ENCODE measurements at places on chromosomes 4 and X.

GRCh38 chr4:29372971-29373370 lies 1347.2 kb upstream of the PCDH7 start:
- no peak for DNase-seq

DNA sequence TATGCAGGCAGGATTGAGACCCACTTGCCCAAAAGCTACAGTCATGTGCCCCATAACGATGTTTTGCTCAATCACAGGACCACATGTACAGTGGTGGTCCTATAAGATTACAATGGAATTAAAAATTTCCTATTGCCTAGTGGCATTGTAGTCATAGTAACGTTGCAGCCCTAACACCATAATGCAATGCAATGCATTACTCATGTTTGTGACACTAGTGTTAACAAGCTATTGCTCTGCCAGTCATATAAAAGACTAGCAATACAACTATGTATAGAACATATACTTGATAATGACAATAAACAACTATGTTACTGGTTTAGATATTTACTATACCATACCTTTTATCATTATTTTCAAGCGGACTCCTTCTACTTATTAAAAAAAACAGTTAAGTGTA lies 50.6 kb downstream of the VGLL1 start:
- no peak for DNase-seq

GRCh38 chrX:72081605-72082320 lies 50.0 kb downstream of the RTL5 start:
- DNase-seq: no peak

GRCh38 chr4:137946453-137947174 lies 295.5 kb downstream of the SLC7A11 start:
- no peak for DNase-seq

DNA sequence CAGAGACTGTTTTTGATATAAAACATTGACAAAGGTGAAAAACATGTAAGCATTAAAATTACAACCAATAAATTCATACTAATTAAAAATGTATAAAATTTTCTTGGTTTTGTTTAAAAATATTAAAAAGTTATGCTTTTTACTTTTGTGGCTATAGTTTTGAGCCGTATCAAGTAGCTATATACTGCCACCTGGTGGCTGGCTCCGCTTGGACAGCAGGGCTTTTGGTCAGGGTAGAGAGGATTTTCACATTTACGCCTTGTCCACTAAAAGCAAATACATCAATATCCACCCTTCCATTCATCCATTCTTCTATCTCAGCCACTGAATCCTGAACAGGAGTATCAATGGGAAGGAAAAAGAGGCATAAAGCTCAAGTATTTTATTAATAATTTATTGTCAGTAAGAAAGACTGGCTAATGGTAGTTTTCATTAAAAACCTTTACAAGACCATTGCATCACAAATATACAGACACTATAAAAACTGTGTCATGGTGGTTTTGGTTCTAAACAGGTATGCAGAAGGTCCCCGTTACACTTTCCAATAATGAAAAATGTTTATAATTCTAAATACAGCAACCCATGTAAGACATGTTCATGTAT lies 32.1 kb upstream of the MTNR1A start:
- peak; percentile 49 for DNase-seq

DNA sequence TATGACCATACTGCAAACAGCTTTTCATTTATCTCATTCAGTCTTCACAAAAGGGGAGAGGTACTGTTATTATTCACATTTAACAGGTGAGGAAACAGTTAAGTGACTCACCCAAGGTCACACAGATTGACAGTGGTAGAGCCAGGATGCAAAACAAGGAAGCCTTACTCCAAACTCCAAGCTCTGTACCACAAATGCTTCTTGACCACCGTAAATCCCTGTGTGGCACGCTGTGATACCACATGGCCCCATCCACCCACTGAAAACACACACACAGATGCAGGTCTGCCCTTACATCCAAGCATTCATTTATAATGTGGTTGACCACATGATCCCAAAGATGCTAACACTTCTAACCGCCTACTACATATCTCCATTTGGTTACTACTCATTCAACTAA lies 129.5 kb downstream of the TSPAN5 start:
- no peak for DNase-seq

DNA sequence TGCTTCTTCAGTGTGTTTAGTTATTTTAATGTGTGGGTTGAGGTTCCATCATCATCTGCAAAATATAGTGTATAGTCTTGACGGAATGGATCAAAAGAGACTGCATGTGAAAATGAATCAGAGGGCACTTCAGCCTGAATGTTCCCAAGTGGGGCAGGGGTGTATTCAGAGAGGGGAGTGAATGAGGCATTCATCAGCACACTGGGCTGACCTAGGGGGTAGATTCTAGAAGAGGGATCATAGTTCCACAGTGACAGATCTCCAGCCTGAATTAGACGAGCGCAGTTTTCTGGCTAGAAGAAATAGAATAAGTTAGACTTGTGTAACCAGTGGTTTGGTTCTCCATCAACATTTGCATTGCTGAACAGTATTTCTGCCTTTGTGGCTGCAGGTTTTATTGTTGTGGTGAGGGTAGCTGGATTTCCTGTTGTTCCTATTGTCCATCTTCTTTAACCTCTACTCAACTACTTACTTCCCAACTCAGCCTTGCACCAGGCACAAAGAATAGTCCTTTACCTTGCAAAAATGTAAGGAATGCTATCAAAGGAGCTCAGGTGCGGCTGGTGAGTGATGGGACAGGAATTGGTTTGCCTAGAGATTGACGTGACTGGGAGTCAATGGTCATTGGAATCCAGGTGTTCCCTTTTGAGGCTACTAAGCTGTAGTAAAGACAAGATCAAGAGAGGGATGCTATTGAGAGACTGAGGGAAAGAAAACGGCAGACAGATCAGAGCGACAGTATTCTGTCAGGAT lies 50.9 kb downstream of the NAP1L5 start:
- DNase-seq: no peak

DNA sequence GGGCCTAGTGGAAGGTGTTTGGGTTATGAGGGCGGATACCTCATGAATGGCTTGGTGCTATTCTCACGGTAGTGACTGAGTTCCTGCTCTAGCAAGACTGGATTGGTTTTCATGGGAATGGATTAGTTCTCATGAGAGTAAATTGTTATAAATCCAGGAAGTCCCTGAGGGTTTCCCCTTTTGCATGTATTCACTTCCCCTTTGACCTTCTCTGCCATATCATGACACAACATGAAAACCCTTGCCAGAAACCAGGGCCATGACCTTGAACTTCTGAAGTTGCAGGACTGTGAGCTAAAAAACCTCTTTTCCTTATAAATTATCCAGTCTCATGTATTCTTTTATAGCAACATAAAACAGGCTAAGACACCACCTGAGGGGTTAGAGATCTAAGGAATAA lies 529.7 kb upstream of the RPS6KA3 start:
- no peak for DNase-seq

DNA sequence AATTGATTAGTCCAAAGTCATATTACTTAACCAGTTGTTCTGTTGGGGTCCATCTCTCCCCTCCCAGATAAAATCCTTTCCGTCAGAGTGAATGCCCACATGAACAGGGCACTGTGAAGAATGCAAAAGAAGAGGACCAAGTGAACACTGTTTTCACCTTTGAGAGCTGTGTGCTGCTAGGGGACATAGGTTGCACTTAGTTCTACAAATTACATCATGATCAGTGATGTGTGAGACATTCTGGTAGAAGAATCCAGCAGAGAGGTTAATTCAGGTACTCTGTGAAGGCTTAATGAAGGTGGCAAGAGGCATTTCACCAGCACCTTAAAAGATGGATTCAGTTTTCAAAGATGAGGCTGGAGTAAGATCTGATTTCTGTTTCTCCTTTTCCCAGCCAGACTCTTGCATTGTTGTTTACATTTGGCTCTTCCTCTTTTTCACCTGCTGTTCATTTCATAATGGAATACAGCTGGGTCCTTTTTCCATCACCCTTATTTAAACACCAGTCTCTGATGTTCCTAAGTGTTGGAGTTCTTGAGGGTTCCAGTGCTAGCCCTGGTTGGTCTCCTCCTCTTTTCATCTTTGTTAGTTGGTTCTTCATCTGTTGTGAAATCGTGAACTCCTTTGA lies 10.9 kb downstream of the GAB1 start:
- DNase-seq: no peak

DNA sequence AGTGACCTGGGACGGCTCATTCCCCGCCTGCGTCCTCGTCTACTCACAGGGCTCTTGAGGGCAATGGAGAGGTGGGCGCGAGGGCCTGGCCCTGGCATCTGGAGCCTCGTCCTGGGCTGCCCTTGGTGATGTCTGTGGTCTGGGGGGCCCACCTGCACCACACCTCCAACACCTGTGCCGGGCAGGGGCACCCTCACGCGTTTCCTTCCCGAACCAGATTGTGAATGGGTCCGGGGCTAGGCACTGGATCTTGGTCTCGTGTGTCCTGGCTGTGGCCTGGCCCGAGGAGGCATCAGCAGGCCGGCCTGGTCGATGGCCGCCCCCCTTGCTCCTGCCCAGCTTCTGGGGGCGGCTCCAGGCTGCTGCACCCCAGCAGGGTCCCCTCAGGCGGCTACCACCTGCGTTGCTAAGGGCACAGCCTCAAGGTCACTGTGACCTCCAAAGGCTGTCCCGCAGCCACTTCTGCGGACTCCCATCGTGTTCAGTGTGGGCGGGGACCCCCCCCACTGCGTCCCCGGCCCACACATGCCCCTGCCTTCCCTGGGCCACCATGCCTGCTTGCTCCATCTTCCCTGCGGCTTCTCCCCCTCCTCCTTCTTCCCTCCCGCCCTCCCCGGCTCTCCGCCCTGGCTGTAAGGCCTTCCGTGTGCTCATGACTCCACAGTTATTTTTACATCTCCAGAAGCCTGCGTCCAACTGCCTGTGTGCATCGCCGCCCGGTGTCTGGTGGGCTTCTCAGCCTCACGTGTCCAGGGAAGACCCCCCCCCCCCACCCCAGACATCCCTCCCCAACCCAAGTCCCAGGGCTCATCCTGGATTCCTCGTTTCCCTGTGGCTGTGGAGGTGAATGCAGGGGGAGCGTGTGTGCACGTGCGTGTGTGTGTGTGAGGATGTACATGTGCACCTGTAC lies 3.8 kb downstream of the DOK7 start:
- DNase-seq: no peak

GRCh38 chr4:40292313-40292759 lies 42.8 kb upstream of the CHRNA9 start:
- no peak for DNase-seq

GRCh38 chr4:60296386-60296785 lies 903.7 kb upstream of the ADGRL3 start:
- no peak for DNase-seq

- no peak for DNase-seq
These were observed 217.5 kb downstream of the BANK1 start for GRCh38 chr4:102007959-102008425.

DNA sequence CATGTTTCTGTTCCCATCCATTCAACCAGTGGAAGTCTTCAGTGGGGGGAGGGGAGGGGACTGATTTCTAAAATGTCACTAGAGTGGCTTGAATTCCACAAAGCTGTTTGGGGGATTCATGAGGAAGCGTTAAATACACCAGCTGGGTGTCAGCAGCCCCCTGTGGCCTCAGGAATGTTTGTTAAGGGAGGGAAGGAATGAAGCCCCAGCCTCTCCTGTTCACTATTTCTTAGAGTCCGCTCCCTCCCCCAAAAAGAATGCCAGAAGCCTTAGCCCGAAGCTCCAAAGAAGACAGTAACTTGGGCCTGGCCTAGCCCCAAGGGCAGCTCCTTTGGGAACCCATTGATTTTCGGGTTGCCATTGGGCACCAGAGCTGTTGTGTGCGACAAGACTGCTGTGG lies 3.3 kb downstream of the SHROOM2 start:
- DNase-seq: no peak

DNA sequence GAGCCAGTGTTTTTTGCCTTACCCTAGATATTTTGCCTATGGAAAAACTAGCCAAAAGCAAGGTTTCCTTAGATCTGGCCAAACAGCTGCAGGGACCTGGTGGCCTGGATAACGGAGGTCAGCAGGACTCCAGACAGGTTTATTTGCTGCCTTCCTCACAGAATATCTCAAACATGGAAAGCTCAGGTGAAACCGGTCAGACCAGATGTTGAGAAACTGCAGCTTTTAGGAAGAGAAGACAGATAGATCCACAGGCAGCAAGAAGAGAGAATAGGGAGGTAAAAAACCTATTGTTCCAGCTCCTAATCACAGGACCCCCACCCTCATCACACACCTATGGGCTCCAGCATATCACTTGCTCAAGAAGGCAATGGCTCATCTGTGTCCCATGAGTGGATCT lies 16.2 kb downstream of the SLC16A2 start:
- DNase-seq: no peak

- DNase-seq: no peak
These were observed 5.0 kb upstream of the RNF175 start for GRCh38 chr4:153764601-153765368.

GRCh38 chrX:119887721-119888425 lies 7.8 kb upstream of the AKAP14 start:
- peak; percentile 45 for DNase-seq

DNA sequence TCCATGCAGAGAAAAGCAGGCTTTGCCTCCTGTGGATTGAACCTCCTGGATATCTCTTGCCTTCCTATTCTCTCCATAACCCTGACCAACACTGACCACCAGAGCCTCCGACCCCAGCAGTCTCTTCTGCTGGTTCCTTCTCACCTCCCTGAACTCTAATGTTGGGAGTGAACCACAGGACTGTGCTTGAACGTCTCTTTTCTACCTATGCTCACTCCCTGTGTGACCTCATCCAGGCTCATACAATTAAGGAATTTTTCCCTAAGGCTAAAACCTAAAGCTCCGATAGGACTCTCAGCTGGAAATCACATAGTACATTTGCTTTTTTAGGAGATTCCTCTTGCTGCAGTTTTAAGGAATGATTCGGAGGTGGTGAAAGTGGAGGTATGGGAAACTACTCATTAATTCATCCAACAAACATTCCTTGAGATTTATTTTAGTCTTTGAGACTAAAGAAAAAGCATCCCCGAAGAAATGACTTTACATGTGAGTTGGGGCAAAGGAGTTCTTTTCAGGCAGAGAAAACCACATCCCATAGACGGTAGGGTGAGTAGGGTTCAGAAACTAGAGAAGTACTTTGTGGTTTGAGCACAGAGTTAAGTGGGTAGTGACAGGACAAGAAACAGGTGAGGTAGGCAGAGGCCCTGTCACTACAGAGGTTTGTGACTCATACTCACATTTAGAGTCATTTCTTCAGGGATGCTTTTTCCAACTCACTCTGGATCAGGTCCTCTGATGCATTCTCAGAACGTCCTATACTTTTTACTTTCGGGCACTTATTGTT lies 30.8 kb downstream of the NDNF start:
- peak; percentile 16 for DNase-seq

DNA sequence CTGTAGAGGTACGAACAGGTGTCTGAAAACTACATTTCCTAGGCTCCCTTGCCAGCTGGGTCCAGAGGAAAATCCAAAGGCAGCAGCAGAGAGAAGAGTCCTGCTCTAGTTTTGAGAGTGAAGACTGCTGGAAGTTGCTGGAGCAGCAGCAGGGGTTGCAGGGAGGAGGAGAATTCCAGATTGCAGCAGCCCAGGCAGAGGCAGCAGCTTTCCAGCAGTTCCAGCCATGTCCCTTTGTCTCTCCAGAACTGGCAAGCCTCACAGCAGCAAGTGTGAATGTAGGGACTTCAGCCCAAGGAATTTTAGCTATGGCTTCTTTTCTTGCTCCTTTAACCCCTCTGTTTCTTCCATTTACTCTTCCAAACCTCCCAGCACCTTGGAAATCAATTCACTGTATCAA lies 24.1 kb upstream of the STIM2 start:
- DNase-seq: no peak

GRCh38 chrX:71867680-71868079 lies 43.0 kb upstream of the NHSL2 start:
- DNase-seq: no peak

- no peak for DNase-seq
These were observed 47.7 kb downstream of the RPS6KA3 start for GRCh38 chrX:20218836-20219505.

All from activated CD4-positive, alpha-beta T cell treated with anti-CD3 and anti-CD28 coated beads for 24 hours (primary cell).